ENCODE measurements at places on chromosomes 5 and 9. TPM values are rescaled to one million over a fixed set of nuclear protein-coding genes. Genes with fewer than 3 reads are reported as not detected.

The MFAP3 gene
- 65.2 TPM for total RNA-seq

GRCh38 chr9:33165263-33166151 is 1.6 kb downstream of the B4GALT1 start:
- peak overlapping the region; percentile 91 for H3K27ac ChIP-seq
- peak; percentile 97 for DNase-seq
- H3K36me3 ChIP-seq: no peaks in the 10 kb centered on the region
- peaks cover 29% of the 10 kb centered on the region for H3K4me1 ChIP-seq
- H3K4me3 ChIP-seq: peak overlapping the region; percentile 80
- no peaks in the 10 kb centered on the region for H3K27me3 ChIP-seq

GRCh38 chr9:120890320-120891244 is 13.6 kb upstream of the PHF19 start:
- no peaks in the 10 kb centered on the region for H3K27me3 ChIP-seq
- no peak for DNase-seq
- H3K4me3 ChIP-seq: no peak overlapping the region
- H3K27ac ChIP-seq: no peak overlapping the region
- no peaks in the 10 kb centered on the region for H3K36me3 ChIP-seq

The C9 gene
- under 0.01 TPM for total RNA-seq

DNA sequence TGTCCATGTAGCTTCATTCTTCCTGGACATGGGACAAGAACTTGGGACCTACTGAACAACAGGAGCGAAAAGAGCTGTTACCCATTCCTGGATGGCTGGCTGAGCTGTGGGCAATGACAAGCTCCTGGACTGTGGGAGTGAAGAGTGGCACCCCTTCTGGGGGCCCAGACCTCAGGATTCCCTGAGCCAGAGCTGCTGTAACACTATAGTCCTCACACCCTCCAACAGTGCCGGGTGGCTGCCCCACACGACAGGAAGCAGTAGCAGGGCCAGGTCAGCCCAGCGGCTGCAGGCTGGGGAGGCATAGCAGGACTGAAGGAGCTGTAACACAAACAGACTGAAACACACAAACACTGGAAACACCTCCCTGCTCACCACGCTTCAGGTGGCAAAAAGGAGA is 169.7 kb upstream of the IRX2 start:
- DNase-seq: no peak
- no peak overlapping the region for H3K27ac ChIP-seq
- H3K4me3 ChIP-seq: no peak overlapping the region

DNA sequence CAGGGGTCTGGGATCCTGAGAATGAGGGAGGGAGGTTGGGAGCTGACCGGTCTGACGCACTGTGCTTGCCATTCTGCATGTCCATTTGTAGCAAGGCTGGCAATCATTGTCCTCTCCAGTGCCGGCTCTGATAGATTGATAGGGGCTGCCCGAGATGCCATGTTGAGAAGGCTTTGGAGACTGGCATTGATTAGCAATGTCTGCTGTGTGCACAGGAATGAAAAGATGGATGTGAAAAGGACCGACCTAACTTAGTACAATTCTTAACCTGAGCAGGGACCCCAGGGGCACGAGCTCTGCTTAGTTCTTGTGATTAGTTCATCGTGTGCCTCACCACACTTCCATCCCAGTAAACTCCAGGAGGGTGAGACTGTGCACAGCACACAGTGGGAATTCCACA is 17.0 kb downstream of the NEK6 start:
- no peak overlapping the region for H3K4me3 ChIP-seq
- H3K27ac ChIP-seq: no peak overlapping the region
- peaks cover 18% of the 10 kb centered on the region for H3K36me3 ChIP-seq
- no peaks in the 10 kb centered on the region for H3K27me3 ChIP-seq
- no peak for DNase-seq
- H3K4me1 ChIP-seq: peaks cover 9% of the 10 kb centered on the region

- H3K27ac ChIP-seq: no peak overlapping the region
- H3K4me1 ChIP-seq: no peaks in the 10 kb centered on the region
- DNase-seq: no peak
Observed at GRCh38 chr5:30874241-30875034, 319.0 kb upstream of the CDH6 start.

DNA sequence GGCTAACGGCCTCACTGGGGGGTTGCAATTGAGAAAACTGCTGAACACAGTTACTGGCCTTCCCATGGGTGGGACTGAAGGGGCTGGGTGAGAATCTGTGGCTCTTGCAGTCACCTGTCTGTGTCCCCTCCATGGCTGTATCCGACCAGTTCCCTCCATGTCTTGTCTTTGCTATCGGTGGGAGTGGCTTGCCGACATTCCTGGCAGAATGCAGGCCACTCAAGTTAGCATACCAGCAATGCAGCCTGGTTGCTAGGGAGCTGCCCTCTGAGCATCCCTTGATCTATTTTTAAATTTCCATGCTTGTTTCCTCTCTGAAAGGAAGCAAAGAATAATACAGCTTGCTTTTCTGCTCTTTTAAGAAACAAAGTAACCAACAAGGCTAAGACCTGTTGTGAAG is 1509.7 kb upstream of the WWC1 start:
- H3K36me3 ChIP-seq: no peaks in the 10 kb centered on the region
- DNase-seq: no peak
- no peak overlapping the region for H3K4me3 ChIP-seq
- no peak overlapping the region for H3K27ac ChIP-seq
- H3K27me3 ChIP-seq: no peaks in the 10 kb centered on the region
- no peaks in the 10 kb centered on the region for H3K4me1 ChIP-seq

The CD274 gene
- total RNA-seq: 5.9 TPM

DNA sequence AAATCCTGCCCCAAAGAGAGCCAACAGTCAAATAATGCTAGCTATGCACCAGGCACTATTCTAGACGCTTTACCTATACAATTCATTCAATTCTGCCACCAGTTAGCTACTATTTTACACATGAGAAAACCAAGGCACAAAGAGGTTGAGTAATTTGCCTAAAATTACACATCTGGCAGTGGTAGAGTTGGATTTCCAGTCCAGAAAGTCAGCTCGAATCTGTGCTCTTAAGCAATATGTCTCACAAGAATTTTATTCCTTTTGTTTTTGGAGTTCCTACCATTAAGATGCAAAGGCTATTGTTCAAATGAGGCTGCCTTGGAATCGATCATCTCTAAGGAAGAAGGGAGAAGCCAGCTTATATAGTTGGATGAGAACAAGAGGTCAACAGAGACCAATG is 256.9 kb upstream of the RASA1 start:
- H3K36me3 ChIP-seq: no peaks in the 10 kb centered on the region
- H3K27me3 ChIP-seq: no peaks in the 10 kb centered on the region

The ST8SIA4 gene
- total RNA-seq: 0.26 TPM

DNA sequence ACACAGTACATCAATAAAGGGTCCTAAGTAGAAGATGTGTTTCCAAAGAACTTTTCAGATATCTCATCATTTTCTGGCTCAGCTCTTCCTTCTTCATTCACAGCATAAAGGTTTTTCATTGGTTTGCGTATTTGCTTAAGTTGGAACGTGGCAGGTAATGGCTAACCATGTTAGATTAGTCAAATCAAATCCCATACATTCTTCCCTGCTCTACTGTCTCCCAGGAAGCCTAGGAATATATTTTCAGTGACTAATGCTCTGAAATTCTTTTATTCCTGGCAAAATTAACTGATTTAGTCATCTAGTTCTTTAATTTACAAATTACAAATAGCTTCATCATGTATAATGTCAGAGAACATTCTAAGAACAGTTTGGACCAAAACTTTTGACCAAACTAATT is 99.6 kb upstream of the TMEM161B start:
- H3K4me1 ChIP-seq: no peaks in the 10 kb centered on the region
- H3K4me3 ChIP-seq: no peak overlapping the region
- H3K27me3 ChIP-seq: no peaks in the 10 kb centered on the region
- no peaks in the 10 kb centered on the region for H3K36me3 ChIP-seq
- no peak overlapping the region for H3K27ac ChIP-seq
- DNase-seq: peak; percentile 70

GRCh38 chr9:97237311-97237786 is 70.1 kb upstream of the CCDC180 start:
- H3K27ac ChIP-seq: no peak overlapping the region
- no peaks in the 10 kb centered on the region for H3K36me3 ChIP-seq
- H3K27me3 ChIP-seq: no peaks in the 10 kb centered on the region
- no peak for DNase-seq
- no peak overlapping the region for H3K4me3 ChIP-seq
- H3K4me1 ChIP-seq: no peaks in the 10 kb centered on the region

DNA sequence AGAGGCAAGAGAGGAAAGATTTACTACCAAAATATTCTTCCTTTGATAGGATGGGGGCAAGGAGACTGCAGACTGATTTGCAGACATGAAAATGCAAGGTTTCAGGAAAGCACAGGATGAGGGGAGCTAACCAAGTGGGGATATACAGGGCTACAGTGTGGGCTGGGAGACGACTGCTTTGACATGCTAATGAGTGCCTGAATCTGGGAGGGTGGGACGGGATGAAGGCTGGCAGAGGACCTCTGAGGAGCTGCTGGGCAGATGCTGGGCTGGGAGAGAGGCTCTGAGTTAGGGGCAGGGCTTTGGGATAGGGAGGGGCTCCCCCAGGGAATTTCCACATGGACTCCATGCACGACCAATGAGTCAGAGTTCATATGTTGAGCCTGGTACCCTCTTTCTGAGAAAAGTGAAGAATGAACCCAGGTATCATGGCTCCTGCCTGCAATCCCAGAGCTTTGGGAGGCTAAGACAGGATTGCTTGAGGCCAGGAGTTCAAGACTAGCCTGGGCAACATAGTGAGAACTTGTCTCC is 4.9 kb upstream of the CPLX2 start:
- no peak overlapping the region for H3K27ac ChIP-seq
- H3K4me1 ChIP-seq: no peaks in the 10 kb centered on the region
- H3K36me3 ChIP-seq: no peaks in the 10 kb centered on the region
- H3K27me3 ChIP-seq: no peaks in the 10 kb centered on the region

The GPR150 gene
- total RNA-seq: 0.33 TPM

The MEIKIN gene
- total RNA-seq: not detected

GRCh38 chr9:111360881-111361280 is 30.9 kb upstream of the OR2K2 start:
- H3K36me3 ChIP-seq: no peaks in the 10 kb centered on the region
- no peak for DNase-seq
- no peaks in the 10 kb centered on the region for H3K27me3 ChIP-seq
- peaks cover 2% of the 10 kb centered on the region for H3K4me1 ChIP-seq
- no peak overlapping the region for H3K27ac ChIP-seq

- H3K27me3 ChIP-seq: no peaks in the 10 kb centered on the region
- DNase-seq: peak; percentile 21
- H3K4me1 ChIP-seq: no peaks in the 10 kb centered on the region
- no peaks in the 10 kb centered on the region for H3K36me3 ChIP-seq
- no peak overlapping the region for H3K27ac ChIP-seq
Observed at GRCh38 chr9:20526500-20527319, 95.6 kb downstream of the MLLT3 start.

DNA sequence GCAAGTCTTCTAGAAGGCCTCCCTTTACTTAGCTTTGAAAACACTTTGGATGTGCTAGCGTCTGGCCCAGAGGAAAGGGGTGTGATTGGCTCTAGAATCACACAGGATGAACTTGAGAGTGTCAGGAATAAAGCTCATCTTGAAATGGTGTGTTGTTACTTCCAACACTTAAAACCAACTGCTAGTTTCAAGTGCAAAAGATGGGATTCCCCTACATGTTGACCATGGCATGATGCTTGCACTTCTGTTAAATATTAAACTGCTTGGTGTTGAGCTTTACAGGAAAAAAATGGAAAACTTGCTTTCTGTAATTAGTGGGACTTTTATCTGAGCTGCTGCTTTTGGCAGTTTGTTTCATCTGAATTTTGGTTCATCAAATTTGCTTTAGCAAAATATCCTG is 261.1 kb downstream of the MED10 start:
- H3K4me1 ChIP-seq: no peaks in the 10 kb centered on the region
- H3K27ac ChIP-seq: no peak overlapping the region
- H3K36me3 ChIP-seq: no peaks in the 10 kb centered on the region
- no peak overlapping the region for H3K4me3 ChIP-seq

The SPINK7 gene
- not detected for total RNA-seq

DNA sequence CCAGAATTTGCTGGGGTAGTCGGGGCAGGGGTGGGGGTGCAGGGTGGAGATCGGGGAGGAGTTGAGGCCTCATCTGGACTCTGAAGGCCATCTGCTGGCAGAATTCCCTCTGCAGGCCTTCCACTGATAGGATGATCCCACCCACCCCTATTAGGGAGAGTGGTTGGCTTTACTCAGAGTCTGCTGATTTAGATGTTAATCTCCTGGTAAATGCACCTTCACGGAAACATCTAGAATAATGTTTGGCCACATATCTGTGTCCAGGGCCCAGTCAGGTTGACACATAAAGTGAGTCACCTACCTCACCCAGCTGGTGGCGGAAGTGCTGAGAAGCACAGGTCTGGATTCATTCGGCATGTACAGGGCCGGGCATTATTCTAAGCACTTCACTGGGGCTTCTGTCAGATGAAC is 50.0 kb downstream of the DAPK1 start:
- no peak overlapping the region for H3K4me3 ChIP-seq
- no peaks in the 10 kb centered on the region for H3K27me3 ChIP-seq
- no peak overlapping the region for H3K27ac ChIP-seq

DNA sequence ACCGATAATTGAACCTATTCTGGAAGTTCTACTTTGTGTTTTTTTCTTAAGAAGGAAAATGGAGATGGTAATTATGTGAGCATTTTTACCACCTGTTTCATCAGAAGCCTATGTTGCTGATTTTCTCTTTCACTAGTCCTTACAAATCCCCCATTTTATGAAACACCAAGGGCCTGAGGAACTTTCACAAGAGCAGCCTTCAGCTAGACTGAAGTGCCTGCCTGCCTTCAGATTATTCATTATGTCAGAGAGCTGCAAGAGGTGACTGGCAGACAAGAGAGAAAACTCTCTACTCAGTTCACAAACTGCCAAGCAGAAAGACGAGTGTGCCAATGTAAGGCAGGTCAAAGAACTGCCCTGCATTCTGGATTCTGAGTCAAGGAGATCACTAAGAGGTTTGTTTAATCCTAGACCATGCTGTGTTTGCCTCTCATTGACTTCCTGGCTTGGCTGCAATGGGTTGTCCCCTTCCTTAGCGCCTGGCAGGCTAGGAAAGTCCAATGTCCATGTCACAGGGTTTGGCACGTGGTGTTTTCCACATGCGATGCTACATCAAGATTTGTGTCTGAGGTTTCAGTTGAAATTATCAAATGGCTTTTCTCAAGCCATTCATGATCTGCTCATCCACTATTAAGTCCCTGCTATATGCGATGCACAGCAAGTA is 143.3 kb downstream of the CDC42SE2 start:
- H3K4me1 ChIP-seq: no peaks in the 10 kb centered on the region
- no peaks in the 10 kb centered on the region for H3K27me3 ChIP-seq
- no peaks in the 10 kb centered on the region for H3K36me3 ChIP-seq
